A172 (cell line): ENCODE measurements at places on chromosomes 11 and 22. TPM values are rescaled to one million over a fixed set of nuclear protein-coding genes. Genes with fewer than 3 reads are reported as not detected.

GRCh38 chr11:1049911-1050580, 13.5 kb upstream of the MUC6 start:
- DNase-seq: no peak

GRCh38 chr11:12179019-12179418, 68.6 kb downstream of the MICAL2 start:
- DNase-seq: no peak

- DNase-seq: no peak
These were observed 28.1 kb upstream of the ALX4 start for GRCh38 chr11:44338026-44338425.

DNA sequence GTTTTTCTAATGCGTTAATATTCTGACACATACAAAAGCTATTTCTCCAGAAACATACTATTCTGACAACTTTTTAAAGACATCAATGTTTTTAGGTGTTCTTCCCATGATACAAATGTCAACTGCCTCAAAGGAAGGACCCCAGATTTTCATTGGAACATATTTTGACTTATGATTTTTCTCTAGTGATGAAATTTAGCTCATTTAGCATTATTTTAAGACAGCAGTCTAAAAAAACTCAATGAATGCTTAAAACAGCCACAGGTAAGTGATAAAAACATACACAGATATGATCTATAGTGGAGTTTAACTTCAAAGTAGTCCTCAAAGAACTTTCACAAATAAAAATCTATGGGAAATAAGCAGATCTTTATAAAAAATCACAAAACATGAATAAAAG, 24.9 kb downstream of the XKR3 start:
- DNase-seq: no peak

GRCh38 chr11:34924714-34925113, 8.3 kb downstream of the PDHX start:
- DNase-seq: no peak

GRCh38 chr22:31087744-31088215, 6.7 kb downstream of the SMTN start:
- no peak for DNase-seq

The NXPE2 gene
- not detected in 2 replicates for total RNA-seq
